ENCODE measurements at places on chromosomes 3 and 15.

DNA sequence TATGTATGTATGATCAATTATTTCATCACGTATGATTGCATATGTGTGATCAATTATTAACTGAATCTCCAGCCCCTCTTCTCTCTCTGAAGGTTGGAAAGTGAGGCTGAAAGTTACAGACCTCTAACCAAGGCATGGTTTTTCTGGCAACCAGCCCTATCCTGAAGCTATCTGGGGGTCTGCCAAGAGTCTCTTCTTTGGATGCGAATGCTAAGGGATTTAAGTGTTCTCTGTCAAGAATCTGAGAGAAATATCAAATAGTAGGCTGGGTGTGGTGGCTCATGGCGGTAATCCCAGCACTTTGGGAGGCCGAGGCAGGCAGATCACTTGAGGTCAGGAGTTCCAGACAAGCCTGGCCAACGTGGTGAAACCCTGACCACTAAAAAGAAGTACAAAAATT lies 8.1 kb downstream of the NKTR start:
- ATAC-seq = no peak

GRCh38 chr15:74826364-74826819 lies at the start of gene CPLX3:
TSS of gene CPLX3 (plus strand) at chr15:74826627. CDS start at chr15:74826704, 77 bp downstream.
- peak; percentile 49 for ATAC-seq

- peak; percentile 92 for ATAC-seq
Measured at GRCh38 chr15:51869060-51869421, 39.6 kb downstream of the TMOD3 start.

DNA sequence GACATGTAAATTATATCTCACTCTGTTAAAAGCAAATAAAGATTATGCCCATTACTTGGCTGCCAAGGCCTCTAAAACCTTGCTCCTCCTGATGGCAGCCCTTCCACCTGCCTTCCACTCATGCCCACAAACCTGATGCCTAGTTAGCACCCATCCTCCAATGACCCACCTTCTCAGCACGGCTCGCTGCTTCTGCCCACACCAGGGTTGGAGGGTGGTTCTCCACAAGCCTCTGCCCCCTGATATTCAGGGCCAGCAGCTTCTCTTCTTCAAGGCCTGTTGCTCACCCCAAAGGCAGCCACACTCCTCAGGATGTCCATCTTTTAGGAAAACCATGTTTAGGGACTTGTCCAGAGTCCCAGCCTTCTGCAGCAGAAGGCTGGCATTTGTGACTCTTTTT lies 263.4 kb upstream of the TLE3 start:
- ATAC-seq = no peak

DNA sequence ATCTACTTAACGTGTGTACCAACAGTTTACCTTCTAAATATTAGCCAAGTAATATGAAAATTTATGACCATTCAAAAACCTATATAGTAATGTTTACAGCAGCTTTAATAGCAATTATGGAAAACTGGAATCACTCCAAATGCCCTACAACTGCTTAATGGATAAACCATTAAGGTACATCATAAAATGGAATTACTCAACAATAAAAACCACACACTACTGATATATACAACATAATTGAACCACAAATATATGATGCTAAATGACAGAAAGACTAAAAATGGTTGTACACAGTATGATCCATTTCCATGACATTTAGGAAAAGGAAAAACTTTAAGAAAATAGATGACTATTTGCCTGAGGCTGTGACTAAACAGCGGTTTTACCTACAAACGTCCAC lies 467.1 kb upstream of the EPHA6 start:
- ATAC-seq = no peak

DNA sequence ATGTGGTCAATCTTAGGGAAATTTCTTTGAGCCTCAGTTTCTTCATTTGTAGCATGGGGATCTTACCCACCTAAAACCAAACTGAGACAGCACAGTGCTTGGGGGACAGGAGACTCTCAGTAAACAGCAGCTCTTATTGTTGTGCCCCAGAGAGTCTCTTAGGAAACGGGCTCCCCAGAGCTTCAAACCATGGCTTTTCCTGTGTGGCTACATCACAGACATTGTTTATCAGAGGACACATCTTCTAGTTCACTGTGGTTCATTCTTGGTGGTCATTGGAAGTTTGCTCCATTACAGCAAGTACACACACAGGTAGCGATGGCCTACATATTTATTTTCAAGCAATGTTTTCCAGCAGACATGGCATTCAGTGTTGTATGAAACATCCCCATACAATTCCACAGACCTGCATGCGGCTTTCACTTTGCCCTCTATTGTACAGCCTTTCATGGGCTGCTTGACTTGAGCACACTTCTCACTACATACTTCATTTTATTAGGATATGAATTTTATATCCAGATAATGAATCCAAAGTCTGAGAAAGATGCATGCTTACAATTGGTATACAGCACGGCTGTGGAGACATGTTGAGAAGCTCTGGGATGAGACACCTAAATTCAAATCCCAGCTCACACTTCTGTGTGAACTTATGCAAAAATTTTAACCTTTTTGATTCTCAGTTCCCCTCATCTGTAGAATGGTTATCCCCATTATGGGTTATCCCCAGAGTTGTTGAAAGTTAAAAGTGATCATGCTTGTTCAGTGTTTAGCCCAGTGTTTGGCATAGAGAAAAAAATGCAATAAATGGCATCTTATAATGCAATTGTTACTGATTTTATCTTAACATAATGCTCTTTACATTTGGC lies 84.8 kb upstream of the ICE2 start:
- ATAC-seq = no peak

- ATAC-seq = peak; percentile 91
Measured at GRCh38 chr3:101950510-101950909, 101.2 kb downstream of the NFKBIZ start.

- 0 out of 3 replicates have a peak, but pooled peaks have one; percentile 16 for ATAC-seq
Measured at GRCh38 chr3:42476225-42477125, 26.0 kb upstream of the VIPR1 start.

- no peak for ATAC-seq
Measured at GRCh38 chr3:147119989-147120388, 286.4 kb downstream of the ZIC4 start.

GRCh38 chr15:79964232-79964805 lies 6.7 kb downstream of the BCL2A1 start:
- ATAC-seq = no peak

DNA sequence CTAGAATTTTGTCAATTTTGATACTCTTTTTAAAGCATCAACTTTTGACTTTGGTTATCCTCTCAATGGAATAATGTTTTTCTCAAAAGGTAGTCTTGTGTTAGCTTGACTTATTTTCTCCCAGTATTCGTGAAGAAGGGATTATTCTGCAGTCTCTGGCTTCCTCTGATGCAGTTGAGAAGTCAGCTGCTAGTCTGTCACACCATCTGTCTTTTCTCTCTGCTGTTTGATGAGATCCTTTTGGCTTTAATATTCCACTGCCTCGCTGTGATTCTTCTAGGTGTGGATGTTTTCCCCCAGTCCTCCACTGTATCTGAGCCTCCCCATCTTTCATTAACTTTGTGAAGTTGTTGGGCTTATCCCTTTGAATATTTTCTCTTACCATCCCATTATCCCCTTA lies 141.0 kb downstream of the WDR72 start:
- no peak for ATAC-seq

DNA sequence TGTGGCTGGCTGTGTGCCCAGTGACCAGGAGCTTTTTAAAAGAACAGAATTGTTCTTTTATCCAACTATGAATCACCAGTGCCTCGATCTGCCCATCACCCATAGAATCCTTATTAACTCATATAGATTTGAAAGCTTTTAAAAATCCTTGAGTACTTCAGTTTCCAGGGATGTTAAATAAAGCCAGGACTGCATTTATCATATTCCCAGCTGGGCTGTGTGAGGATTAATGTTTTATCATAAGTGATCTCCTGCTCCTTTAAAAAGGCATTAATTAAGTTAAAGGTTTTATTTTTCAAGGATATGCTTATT lies 234.0 kb downstream of the MYRIP start:
- ATAC-seq = peak; percentile 86

GRCh38 chr15:40412095-40412759 lies 6.6 kb downstream of the IVD start:
- no peak for ATAC-seq

DNA sequence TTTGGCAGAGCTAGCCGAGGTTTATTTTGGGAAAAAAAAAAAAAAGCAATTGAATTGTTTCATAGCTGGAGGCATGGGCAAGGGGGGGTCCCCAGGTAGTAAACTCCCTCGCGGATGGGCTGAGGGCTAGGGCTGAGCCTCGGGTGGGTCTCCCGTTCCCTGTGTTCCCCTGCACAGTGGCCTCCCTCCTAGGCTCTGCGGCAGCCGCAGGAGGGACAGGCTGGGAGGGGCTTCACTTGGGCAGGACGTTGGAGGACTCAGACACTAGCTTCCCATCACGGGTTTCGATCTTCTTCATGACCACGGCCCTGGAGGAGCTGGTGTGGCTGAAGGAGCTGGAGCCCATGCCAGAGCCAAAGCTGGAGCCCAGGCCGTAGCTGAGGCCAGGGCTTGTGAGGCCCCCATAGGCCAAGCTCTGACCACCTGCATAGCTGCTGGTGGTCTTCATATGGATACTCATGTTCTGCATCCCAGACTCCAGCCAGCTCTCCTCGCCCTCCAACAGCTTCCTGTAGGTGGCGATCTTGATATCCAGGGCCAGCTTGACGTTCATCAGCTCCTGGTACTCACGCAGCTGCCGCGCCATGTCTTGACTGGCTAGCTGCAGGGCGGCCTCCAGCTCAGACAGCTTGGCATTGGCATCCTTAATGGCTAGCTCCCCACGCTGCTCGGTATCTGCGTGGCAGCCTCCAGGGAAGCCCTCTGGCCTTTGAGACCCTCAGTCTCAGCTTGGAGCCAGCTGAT lies 64.0 kb upstream of the CDAN1 start:
- ATAC-seq = no peak

- peak; percentile 38 for ATAC-seq
Measured at GRCh38 chr3:188827576-188827975, 344.2 kb upstream of the TPRG1 start.

- ATAC-seq = no peak
Measured at GRCh38 chr3:72319194-72320094, 528.8 kb downstream of the SHQ1 start.

DNA sequence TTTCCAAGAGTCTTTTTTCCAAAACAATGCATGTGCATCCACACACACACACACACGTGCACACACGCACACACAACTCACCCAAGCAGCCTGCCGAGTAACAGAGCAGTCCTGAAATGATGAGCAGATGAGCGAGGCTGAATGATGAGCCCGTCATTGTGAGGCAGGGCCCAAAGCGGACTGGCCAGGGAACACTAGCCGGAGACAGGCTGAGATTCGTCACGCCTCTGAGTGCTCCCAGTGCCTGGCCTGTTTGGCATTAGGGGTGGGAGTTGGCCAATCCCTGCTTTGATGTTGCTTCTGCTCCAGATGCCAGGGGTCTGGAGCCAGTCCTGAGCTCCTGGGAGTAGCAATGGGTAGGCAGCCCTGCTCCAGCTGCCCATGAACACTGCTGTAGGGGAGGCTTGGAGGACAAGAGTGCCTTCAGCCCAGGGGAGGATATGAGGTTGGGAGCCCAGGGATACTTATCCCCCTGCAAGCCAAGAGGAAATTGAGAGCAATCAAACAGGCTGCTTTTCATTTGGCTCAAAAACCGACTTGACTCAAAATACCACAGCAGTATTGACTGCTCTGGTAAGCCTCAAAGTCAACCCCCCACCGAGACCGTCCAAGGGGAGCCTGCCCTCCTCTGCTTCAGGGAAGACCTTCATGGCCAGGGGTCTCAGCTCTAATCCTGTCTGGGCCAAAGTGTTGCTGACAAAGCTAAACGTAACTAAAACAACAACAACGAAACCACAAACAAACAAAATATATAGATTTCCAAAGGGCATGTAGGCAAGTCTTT lies 22.9 kb downstream of the COLQ start:
- peak; percentile 60 for ATAC-seq

GRCh38 chr3:173238091-173238490 lies 97.1 kb upstream of the SPATA16 start:
- ATAC-seq = no peak

GRCh38 chr15:81113204-81113657 lies 20.8 kb upstream of the CFAP161 start:
- no peak for ATAC-seq

- no peak for ATAC-seq
Measured at GRCh38 chr15:74399100-74399499, 31.7 kb upstream of the CYP11A1 start.

GRCh38 chr3:38601956-38602550 lies 47.4 kb downstream of the SCN5A start:
- ATAC-seq = no peak

DNA sequence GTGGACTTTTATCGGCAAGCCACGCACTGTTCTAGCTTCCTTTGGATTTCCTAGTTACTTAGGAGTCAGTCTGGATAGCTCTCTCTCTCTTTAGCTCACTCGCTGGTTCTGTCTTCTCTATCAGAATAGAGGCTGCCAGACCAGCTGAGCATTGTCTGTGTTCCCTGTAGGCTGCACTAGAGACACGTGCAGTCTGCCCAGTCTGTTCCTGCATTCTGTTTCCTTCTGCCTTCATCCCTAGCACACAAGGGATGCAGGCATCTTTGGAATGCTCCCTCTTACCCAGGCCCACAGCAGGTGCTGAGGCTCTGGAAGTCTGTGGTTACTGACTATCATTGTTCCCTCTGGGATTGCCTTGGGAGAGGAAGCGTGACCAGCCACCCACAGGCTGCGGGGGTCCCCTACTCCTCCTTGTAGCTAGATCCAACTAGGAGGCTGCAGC lies 322.8 kb downstream of the ZNF621 start:
- ATAC-seq = no peak

GRCh38 chr15:56205061-56205876 lies 38.4 kb downstream of the RFX7 start:
- ATAC-seq = peak; percentile 59

- peak; percentile 70 for ATAC-seq
Measured at GRCh38 chr3:46442576-46443530, 21.9 kb downstream of the LTF start.

- ATAC-seq = no peak
Measured at GRCh38 chr15:71091601-71092000, 23.7 kb upstream of the THSD4 start.

DNA sequence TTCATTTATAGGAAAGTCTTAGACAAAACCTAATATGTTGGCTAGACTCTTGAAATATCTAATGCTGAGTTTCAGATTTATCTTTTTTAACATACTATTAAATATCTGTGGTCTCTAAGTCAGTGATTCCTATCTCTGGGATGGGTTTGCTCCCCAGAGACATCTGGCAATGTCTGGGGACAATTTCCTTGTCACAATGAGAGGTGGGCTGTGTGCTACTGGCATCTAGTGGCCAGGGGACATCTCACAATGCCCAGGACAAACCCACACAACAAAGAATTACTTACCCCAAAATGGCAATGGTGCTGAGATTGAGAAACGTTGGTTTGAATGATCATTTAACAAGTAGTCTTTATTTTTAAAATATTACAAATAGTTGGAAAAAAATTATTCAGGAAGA lies 602.1 kb downstream of the MAGI1 start:
- ATAC-seq = peak; percentile 50
